ENCODE measurements at places on chromosomes 7 and 10.

DNA sequence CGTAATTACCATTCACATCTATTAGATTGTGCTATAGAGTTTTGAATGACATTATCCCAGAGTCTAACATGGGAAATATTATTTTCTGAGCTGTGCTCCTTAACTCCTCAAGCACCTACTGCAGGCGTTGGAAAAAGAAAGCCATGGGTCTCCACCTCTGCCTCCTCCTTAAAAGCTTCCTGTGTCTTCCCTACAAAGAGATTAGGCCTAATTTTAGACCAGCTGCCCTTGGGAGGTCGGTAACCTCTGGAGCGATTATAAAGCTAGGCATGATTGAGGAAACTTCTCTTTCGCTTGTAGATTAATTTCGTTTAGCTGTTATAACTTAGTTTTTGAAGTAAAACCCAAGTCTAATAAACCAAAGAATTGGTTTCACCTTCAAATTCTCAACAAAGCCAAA, 75.2 kb downstream of the PLXDC2 start:
- DNase-seq: no peak

DNA sequence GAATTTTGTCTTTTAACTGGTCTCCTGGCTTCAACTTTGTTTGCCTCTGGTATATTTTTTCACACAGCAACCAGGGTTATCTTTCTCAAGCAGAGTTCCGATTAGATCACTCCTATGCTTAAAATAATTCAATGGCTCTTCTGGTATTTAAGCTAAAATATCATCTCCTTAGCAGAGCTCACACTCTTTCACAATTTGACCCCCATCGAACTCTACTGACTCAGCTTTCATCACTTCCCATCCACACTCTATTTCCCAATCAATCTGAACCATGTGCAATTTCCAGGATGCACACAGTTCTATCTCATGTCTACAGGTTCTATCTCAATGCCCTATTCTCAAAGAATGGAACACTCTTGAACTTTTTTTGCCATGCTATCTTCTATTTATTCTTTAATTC, 809.5 kb downstream of the GRID1 start:
- DNase-seq: no peak

GRCh38 chr10:44589181-44589943, 204.5 kb upstream of the CXCL12 start:
- DNase-seq: no peak

DNA sequence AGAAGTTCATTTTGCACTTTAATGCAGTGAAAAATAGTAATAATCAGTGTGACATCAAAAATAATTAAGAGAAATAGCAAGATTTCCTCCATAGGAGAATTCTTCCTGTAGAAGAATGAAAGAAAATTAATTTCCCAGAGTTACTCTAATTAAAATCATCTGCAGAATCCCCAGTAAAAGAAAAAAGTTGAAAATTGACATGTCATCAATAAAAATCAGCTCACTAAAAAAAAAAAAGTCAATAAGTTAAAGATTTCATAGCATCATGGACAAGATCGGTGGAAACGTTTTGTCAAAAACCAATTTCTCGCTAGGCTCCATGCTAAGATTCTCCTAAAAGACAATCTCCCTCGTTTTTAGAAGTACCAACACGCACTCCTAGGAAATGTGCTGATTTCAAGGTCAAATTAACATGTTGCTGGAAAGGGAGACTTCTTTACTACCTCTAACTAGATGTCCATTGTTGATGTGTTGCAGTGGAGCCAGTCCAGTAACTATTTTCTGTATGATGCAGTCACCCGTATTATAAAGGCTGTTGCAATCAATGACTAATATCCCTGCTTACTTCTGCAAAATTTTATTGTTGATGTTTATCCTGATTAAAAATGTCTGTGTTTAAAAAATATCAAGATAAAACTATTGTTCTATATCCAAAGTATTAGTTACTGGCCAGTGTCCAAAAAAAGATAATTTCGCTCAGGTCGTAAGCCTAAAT, 591.9 kb upstream of the MGMT start:
- DNase-seq: no peak

GRCh38 chr7:135942614-135943013, 34.5 kb downstream of the MTPN start:
- no peak for DNase-seq

GRCh38 chr10:4671451-4672145, 154.4 kb upstream of the AKR1E2 start:
- no peak for DNase-seq

GRCh38 chr7:81447351-81447952, 322.4 kb downstream of the HGF start:
- no peak for DNase-seq

- DNase-seq: no peak
Measured at GRCh38 chr7:4042402-4043045, 639.6 kb upstream of the FOXK1 start.

- DNase-seq: no peak
Measured at GRCh38 chr10:97743169-97743943, 6.4 kb downstream of the ZFYVE27 start.

GRCh38 chr7:70353946-70354335, 755.7 kb downstream of the AUTS2 start:
- no peak for DNase-seq

- no peak for DNase-seq
Measured at GRCh38 chr7:49783446-49783845, 10.0 kb downstream of the VWC2 start.

DNA sequence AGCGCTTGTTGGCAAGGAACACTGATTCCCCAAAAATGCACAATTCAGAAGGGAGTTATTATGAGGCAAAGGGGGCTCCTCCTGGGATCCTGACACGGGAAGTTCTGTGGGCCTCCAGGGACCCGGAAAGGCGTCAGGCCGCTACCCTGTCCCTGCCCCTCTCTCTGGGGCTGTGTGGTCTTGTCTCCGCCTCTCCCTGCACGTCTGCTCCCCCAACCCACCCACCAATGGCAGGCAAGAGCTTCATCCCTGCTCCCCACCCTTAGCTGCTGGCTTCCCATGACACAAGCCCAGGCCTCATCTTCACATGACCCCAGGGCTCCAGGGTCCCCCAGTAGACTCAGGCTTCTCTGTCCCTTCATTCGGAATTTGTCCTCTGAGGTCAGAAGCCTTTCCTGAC, 31.0 kb upstream of the ADRB1 start:
- DNase-seq: no peak

DNA sequence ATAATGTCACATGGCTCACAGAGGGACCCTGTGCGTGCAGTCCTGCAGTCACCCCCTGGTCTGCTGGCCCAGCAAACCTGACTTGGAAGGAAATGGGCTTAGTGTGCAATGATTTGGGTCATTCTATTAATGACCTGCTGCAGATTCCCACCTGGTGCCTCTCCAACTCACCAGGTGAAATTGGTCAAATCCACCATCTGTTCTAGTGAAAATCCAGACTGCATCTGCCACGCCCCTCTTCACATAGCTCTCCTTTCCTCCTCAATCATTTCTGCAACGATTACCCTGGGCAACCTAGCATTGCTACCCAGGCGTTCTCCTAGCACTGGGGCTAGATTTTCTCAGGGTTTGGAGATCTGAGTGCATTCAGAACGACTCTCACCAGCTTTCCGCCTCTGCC, 29.4 kb downstream of the SRRM3 start:
- DNase-seq: no peak

DNA sequence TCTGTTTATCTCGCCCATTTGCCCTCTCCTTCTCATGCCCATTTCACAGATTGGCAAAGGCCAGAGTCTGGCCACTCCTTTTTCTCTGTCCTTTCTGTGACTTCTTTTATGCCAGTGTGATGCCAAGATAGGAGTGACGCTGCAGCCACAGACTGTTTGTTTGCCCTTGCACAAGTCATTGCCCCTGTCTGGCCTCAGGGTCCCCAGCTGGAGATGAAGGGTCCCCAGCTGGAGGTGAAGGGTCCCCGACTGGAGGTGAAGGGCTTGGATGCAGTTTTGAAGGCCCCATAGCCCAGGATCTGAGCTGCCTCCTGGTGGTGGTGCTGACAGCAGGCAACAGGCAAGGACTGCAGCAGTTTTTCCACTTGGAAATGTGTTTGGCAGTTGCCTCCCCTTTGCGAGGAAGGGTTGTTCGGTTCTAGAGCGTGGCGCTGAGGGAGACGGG, 50.8 kb upstream of the SLC29A3 start:
- DNase-seq: no peak

DNA sequence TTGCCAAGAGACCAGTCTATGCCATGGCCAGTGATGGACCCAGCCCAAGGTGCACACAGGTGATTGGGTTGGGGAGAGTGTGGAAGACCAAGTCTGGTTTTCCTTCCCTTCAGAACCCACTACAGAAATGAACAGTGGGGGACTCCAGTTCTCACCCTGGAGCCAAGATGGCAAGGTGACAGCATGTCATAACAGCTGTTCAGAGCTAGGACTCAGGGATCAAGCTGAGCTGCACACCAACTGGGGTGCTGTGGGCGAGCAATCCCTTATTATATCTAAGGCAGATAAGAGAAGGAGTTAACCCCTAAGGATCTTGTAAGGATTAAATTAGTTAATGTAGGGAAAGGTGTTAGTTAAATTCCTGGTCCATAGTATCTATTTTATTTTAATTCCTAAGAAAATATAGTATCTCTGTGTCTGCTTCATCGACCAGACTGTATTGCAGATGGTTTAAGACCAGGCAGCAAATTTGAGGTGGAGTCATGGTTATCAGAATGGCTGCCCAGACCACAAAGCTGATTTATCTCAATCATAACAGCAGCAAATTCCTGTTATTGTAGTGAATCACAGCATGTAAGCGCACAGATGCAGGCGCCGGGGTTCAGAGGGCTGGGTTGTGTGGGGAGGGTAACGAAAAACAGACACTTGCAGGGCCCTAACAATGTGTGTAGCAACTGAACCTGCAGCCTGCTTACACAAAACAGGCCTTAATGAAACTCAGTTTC, 208.7 kb upstream of the ZNF32 start:
- DNase-seq: no peak

DNA sequence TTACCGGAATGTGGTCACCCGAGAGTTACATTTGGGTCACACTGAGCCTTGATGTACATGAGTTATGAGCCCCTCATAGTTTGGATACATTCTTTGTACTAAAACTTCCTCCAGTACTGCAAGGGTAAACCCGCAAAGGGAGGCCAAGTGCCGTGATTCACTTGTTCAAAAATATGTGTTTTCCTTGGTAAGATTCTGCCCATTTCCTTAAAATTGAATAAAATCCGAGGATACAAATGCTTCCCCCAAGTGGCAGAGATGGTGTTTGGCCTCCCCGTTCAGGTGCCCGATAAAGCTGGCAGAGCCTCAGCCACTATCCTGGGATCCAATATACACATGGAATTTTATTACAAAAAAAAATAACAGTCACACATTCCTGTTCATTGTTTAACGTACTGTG, 268.3 kb downstream of the DIP2C start:
- DNase-seq: no peak

GRCh38 chr7:135717693-135718092, 10.3 kb downstream of the SLC13A4 start:
- DNase-seq: no peak

- peak; percentile 19 for DNase-seq
Measured at GRCh38 chr10:50325449-50326171, 74.3 kb upstream of the ASAH2 start.

DNA sequence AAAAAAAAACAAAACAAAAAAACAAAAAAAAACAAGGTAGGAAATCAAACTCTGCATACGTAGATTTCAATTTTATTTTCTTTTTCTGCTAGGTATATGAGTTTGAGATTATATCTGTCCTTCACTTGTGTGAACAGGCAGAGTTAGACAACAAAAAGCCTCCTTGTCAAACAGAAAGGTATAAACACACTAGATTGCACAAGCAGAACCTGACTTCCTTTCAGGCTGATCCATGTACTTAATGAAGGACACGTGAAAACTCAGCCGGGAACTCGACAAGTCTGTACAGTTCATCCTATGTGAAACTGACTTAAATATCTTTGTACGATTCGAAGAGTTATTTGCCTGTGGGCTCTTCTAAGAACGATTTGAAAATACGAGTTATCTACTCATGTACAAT, 254.1 kb downstream of the ARL4A start:
- DNase-seq: no peak

DNA sequence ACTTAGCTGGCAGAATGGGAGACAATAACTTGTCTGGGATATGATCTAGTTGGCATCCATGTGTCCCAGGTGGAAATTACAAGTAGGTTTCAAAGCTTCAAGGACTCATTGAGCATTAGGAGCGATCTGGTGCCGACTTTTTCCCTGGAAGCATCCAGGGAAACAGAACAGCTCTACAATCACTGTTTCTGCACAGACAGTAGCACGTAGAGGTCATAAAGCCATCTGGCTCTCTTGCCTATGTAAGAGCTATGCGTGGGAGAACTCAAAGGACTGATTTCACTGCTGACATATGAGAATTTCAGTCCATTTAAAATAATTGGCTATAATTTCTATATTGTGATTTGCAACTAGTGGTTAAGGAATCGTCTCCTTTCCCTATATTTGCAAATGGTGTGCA, 791.7 kb downstream of the REEP3 start:
- no peak for DNase-seq

DNA sequence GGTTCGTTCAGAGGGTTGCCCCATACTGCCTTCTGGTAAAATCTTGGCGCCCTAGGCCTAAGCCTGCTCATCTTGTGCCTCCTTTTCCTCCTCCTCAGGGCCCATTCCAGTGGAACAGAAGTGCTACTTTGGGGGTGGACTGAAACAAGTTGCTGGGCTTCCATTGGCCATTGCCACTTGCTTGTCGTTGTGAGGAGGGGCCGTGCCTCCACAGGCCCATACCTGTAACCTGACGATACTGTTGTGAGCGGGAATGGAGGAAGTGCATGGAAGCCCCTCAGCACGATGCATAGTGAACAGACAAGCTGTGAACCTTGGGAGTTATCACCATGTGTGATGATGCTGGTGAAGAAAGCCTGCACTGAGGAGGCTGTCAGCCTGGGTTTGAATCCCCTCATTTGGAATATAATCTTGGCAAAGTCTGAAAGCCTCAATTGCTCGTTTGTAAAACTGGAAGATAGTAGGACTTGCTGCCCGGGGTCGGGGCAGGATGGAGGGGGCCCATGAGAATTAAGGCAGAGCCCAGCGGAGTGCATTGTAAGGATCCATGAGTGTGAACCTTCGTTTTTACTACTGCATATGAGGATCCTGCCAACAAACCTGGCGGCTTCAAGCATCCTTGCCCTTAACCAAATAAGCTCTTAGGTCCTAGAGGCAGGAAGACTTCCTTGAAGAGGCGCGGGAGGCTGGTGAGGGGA, 671 bp upstream of the PAPSS2 start:
- no peak for DNase-seq

GRCh38 chr10:3948843-3949242, 163.8 kb upstream of the KLF6 start:
- DNase-seq: peak; percentile 97

DNA sequence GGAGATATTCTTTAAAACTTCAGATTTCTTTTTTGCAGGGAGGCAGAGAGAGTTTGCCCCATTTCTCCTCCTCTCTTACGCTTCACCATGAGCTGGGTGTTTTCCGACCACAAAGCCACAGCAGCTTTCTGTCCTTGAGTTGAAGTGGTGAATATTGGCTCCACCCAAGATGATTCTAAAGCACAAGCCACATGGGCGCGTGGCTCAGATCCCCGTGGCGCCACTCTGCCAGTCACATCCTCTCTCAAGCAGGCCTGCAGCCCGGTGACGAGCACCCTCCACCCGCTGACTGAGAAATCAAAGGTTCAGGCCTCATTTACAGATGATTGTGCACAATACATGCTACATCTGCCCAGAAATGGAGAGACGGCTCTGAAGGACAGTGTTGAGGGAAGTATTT, 27.6 kb upstream of the RNF32 start:
- peak; percentile 82 for DNase-seq

GRCh38 chr10:101261702-101262101, 32.4 kb upstream of the LBX1 start:
- DNase-seq: no peak

- DNase-seq: no peak
Measured at GRCh38 chr7:36145686-36146085, 7.4 kb upstream of the EEPD1 start.

- DNase-seq: no peak
Measured at GRCh38 chr10:5679606-5680005, 5.0 kb upstream of the TASOR2 start.

All from CD4-positive, alpha-beta T cell treated with Interleukin-4 for 4 hours (primary cell).